Uterus (tissue), 4 donors: ENCODE measurements at places on chromosomes 1 and 21. TPM values are rescaled to one million over a fixed set of nuclear protein-coding genes. Genes with fewer than 3 reads are reported as not detected.

KPRP gene
- total RNA-seq: not detected

DCDC2B gene
- 0.26 TPM for total RNA-seq

RBBP4 gene
- total RNA-seq: 76.1 TPM

VWA1 gene
- total RNA-seq: 61.2 TPM

TNFAIP8L2 gene
- 4.2 TPM for total RNA-seq

CELSR2 gene
- 8.7 TPM for total RNA-seq

S100A6 gene
- total RNA-seq: 223 TPM

FLG2 gene
- total RNA-seq: not detected

- no peaks in the 10 kb centered on the region for H3K27me3 ChIP-seq
- no peak for DNase-seq
- no peaks in the 10 kb centered on the region for H3K36me3 ChIP-seq
- H3K27ac ChIP-seq: no peak overlapping the region
- H3K4me1 ChIP-seq: no peaks in the 10 kb centered on the region
- H3K4me3 ChIP-seq: no peak overlapping the region
Measured at GRCh38 chr21:36199021-36199420, 42.4 kb downstream of the DOP1B start.

DNA sequence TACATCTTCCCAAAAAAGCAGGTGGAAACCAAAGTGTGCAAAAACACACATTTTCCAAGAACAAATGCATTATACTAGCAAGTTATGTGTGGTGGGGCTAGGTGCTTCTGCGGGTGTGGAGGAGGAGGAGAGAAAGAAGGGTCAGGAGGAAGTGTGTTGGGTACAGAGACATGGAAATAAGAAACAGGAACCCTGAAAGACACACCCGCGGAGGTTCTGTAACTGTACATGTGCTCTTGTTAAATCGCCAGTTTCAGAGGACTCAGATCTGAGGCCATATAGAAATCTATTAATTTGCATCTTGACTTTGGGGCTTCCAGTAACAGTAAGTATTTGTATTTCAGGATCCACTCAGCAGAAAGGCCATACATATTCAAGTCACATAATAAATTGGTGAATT is 30.9 kb downstream of the ERG start:
- H3K27me3 ChIP-seq: no peaks in the 10 kb centered on the region
- no peak overlapping the region for H3K4me3 ChIP-seq
- H3K36me3 ChIP-seq: no peaks in the 10 kb centered on the region
- no peak for DNase-seq

DNA sequence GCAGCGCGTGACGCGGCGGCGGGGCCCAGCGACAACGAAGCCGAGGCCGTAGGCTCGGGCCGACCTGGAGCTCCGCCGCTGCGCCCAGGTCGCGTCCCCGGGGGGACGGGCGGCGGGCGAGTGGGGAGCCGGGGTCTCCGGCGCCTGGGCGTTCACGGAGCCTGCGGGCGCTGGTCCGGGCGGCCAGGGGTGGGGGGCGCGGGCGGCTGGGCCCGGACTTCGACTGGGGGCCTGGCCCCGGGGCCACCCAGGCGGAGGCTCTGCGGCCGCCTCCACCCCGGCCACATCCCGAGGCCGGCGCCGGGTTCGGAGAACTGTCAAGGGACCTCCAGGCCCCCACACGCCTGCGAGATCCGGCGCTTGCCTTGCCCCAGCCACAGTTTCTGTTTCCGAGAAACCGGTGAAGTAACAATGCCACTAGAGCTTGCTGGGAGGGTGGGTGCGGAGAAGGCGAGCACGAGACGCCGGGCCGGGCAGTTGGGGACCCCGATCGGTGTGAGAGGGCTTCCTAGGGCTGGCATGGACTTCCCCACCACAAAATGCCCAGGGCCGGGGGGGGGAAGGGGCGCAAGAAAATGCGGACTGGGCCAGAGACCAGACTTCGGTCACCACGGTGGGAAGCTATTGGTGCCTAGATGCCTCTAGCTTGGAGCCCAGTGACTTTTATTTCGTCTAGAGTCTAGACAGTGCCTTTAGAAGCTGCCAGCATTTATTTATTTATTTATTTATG is 501 bp downstream of the FBXO6 start:
- peak overlapping the region; percentile 61 for H3K27ac ChIP-seq
- no peaks in the 10 kb centered on the region for H3K27me3 ChIP-seq
- H3K4me1 ChIP-seq: no peaks in the 10 kb centered on the region
- no peaks in the 10 kb centered on the region for H3K36me3 ChIP-seq
- peak; percentile 47 for DNase-seq

GRCh38 chr1:234660536-234661316 is 50.7 kb upstream of the IRF2BP2 start:
- no peaks in the 10 kb centered on the region for H3K4me1 ChIP-seq
- no peaks in the 10 kb centered on the region for H3K27me3 ChIP-seq
- no peaks in the 10 kb centered on the region for H3K36me3 ChIP-seq
- no peak overlapping the region for H3K4me3 ChIP-seq
- H3K27ac ChIP-seq: no peak overlapping the region

DNA sequence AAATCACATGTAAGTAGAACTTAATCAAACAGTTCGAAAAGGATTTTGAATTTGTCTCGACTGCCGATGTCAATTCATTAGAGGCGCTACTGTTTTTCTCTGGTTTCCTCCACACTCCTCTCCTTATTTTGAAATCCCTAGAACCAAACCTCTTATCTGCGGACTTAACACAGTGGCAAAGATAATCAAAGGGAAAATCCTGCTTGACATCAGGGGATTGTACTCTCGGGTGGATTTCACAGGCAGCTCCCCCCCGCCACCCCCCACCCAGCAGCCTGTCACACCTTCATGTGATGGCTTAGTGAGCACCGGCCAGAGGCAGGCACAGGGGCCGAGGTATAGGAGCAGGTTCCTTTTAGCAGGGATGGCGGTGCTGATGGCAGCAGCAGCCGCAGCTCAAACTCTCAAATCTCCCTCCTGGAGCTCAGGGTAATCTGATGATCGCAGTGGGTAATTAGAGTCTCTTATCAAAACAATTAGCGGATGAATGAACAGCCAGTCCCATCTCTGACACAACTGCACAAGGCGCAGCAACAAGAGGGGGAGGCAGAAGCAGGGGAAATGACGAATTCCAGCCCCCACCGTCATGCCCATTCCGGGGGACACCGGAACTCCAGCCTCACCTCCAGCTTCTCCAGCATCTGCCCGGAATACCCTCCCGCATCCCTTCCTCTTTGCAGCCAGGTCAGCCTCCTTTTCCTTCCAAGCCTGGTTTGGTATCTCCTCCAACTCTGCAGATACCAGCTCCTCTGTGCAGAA is 80.3 kb downstream of the SSBP3 start:
- no peak for DNase-seq
- H3K36me3 ChIP-seq: no peaks in the 10 kb centered on the region
- H3K4me1 ChIP-seq: peaks cover 27% of the 10 kb centered on the region
